ENCODE measurements at places on chromosomes 2 and 18. TPM values are rescaled to one million over a fixed set of nuclear protein-coding genes. Genes with fewer than 3 reads are reported as not detected.

GRCh38 chr2:201357221-201357620, at the start of gene FLACC1:
TSS of gene FLACC1 (minus strand) at chr2:201357345. CDS start at chr2:201351404, 5,941 bp downstream.
- DNase-seq = peak; percentile 31

GRCh38 chr18:8890957-8891464, 185.7 kb downstream of the MTCL1 start:
- DNase-seq = no peak

DNA sequence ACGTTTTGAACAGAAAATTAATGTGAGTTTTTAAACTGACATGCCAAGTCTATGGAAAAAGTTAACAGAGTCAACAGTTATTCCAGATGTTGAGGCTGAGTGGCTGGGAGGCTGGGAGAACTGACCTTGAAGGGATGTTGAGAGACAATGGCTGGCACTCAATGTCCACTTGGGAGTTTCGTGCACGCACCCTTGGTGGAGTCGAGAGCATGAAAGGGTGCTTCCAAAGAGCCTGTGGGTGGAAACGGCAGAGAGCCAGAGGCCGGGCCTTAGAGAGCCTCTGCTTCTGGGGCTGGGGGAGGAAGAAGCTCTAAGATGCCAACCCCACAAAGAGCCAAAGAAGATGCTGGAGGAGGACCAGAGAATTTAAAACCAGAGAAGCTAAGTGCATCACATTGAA, 63.4 kb upstream of the L3MBTL4 start:
- DNase-seq = no peak

DNA sequence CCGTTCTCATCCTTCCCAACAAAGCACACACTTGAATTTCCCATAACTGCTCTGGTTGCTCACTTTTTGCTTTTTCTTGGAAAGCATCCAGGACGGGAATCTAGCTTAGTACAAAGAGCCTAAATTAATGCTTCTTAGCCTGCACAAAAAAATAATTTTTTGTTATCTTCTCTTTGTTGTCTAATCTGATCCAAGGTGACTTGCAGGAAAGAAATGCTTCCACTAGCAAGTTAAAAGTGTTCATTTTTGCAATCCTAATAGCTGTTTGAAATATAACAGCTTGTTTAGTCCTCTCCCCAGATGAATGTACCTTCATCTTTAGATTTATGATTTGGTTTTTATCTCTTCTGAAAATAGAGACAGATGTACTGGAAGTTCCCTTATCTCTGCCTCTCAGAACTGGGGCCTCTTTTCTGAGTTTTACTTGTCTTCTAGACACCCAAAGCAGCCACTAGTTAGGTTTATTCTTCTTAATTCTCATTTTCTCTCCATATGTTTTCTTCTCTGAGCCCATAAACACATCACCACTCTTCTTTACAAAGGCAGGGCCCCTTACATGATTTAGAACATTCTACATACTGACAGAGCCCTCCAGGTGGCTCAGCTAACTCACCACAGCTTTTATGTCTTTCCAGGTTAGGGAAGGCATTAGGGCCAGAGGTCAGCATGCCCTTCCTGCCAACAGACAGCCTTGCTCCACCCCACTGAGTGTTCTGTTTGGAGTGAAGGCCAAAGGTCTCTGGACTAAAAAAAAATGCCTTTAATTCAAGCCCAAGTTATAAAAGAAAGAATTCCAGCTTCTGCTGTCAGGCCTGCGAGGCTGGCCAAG, 74.7 kb upstream of the MAP4K3 start:
- DNase-seq = no peak

DNA sequence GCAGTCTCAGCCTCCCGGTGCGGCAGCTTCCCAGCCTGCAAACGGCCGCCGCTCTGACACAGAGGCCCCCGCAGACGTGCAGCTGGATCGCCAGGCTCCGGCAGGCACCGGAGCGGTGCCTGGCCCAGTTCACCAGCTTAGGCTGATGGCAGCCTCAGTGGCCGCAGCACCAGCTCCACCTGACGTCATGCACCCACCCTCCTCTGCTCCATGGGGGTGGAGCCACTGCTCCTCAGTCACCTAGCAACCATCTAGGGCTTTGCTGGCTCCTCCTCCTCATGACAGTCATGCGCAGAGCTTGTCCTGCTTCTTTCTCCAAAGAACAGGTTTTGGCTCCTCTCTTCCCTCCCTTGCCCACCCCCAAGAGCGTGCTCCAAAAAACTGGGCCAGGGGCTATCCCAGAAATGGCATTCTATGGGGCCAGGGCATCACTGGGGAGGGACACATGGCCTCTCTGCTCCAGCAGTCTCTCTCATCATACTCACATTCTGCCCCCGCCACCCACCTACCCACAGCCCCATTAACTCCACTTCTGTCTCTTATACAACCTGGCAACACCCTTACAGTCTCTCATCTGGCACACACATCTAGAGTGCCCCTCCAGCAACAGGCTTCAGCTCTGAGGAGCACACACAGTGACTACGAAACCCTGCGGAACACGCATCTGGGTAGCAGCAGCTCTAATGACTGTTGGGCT, 5.5 kb downstream of the DCTN1 start:
- peak; percentile 81 for DNase-seq

GRCh38 chr2:24132543-24132942, 9.3 kb downstream of the FAM228B start:
- no peak for DNase-seq

GRCh38 chr2:111656894-111657293, 227.1 kb downstream of the ANAPC1 start:
- no peak for DNase-seq

DNA sequence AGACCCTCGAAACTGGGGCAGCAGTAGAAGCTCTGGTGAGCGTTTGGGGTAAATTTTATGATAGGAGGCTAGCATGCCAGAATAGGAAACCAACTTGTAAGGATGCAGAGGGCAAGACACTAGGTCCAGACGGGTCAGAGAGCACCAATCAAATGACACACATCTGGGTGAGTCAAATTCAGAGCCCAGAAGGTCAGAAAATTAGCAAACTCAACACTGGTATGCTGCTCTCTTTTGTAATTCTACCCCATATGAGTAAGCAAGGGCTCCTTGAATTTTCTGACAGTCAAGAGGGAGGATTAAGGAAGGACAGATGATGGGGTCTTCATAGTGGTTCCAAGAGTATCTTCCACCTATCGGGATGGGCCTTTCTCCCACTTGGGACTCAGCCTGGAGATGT, 209.8 kb downstream of the BCL2 start:
- DNase-seq = no peak

- DNase-seq = no peak
These were observed 24.0 kb upstream of the MAP3K20 start for GRCh38 chr2:173051463-173052215.

- no peak for DNase-seq
These were observed 106.3 kb upstream of the GPC1 start for GRCh38 chr2:240329116-240329665.

- DNase-seq = no peak
These were observed 845.9 kb upstream of the SALL3 start for GRCh38 chr18:78133729-78134128.

DNA sequence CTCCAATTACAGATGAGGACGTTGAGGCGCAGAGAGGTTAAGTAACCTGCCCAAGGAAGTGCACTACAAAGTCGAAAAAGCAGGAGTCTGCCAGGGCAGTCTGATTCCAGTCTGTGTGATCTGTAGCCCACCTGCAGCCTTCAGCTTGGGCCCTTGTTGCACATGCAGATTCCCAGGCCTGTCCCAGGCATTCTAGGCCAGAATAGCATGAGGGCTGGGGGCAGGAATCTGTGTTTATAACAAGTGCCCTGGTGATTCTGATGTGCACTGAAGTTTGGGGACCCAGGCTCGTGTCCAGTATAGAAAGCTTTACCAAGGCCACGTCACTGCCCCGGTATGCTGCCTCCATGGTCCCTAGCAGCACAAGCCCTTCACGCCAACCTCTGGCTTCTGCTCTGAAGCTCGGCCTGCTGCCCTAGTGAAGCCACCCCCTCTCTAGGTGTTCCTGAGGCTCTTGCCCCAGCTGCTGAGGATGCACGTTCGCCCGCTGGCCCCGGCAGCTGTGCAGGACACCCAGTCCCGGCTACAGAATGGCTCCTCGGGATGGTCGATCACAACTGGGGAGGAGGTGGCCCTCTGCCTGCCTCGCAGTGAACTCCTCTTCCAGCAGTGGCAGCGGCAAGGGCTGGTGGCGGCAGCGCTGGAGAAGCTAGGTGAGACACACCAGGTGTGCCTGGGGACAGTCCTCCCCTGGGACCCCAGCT, 4.6 kb downstream of the CHRNG start:
- DNase-seq = no peak

GRCh38 chr18:23521271-23521670, 18.0 kb downstream of the RMC1 start:
- no peak for DNase-seq

GRCh38 chr2:44879269-44880124, 62.0 kb upstream of the SIX3 start:
- DNase-seq = no peak

GRCh38 chr2:236665572-236666118, 96.0 kb downstream of the ACKR3 start:
- no peak for DNase-seq

DNA sequence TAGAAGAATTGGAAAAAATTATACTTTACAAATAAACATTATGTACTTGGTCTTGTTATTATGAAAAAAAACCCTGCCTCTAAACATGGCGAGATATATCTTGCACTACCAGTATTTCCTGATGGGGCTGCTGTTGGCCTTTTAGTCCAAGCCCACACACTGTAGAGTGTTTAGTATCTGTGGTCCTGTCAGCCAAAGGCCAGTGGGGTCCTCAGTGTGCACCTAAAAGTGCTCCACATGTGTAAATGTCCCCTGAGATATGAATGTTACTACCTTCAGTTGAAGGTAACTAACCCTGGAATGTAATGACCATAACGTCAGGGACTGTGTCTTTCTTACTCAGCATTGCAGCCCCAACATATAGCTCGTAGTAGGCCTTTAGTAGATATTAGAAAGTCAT, 71.1 kb upstream of the HK2 start:
- no peak for DNase-seq

GRCh38 chr2:32068-32467, 14.2 kb downstream of the FAM110C start:
- no peak for DNase-seq

DNA sequence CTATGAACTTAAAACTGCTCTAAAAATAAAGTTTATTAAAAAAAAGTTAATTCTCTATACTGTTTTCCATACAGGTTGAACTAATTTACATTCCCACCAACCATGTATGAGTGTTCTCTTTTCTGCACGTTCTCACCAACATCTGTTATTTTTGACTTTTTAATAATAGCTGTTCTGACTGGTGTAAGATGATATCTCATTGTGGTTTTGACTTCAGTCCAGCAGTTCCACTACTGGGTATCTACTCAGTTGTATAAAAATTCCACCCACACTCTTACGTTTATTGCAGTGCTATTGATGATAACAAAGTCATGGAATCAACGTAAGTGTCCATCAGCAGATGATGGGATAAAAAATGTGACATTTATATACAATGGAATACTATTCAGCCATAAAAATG, 33.7 kb downstream of the SPAG16 start:
- DNase-seq = no peak

DNA sequence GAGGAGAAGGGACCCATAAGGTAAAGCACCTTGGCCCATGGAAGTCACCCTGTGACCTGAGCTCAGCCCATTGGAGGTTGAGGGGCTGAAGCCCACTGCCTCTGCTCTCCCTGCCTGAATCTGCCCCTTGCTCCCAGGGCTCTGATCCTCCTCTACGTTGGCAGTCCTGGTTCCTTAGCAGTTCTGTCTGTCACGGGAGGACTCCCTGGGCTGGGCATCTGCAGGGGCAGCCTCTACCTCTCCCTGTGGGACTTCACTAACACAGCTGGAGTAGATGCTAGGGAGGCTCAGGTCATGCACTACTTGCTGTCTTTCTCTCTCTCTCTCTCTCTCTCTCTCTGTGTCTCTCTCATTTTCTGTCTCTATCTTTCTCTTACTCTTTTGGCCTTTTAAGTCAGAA, 8.7 kb downstream of the GYPC start:
- no peak for DNase-seq

DNA sequence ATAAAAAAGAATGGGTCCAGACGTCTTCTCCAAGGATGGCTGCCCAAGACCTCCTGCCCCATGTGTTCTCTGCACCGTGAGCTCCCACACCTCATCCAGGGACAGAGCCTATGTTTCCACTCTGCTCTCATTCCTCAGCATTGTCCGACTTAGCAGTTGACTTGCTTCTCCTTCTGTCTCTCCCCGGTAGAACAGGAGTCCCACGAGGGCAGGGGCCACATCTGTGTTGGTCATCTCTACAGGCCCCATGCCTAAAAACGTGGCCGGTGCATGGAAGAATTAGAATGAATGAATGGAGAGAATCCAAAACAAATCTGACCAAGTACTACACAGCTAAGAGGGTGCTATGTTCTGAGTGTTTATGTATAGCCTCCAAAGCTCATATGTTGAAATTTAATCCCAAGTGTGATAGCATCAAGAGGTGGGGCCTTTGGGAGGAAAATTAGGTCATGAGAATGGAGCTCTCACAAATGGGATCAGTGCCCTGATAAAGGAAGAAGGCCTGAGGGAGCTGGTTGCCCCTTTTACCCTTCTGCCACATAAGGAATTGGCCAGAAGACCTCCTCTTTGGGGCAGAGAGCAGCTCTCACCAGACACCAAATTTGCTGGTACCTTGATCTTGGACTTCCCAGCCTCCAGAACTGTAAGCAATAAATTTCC, 55.9 kb downstream of the FAM178B start:
- DNase-seq = no peak

DNA sequence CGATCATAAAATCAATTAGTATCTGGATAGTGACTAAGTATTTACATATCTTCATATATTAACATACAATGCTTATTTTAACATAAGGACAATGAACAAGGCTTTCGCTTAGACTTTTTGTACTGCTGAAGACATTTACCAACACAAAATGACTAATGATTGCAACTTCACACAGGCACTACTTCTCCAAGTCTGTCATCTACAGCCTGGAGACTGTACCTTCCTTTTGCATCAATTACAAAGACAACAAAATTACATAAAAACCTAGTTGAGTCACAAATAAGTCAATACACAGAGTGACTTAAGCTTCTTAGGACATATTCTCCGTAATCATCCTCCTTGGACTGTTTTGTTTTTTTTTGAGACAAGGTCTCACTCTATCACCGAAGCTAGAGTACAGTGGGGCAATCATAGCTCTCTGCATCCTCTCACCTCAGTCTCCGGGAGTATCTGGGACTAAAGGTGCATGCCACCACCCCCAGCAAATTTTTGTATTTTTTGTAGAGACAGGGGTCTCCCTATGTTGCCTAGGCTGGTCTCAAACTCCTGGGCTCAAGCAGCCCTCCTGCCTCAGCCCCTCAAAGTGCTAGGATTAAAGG, 15.9 kb downstream of the PUM2 start:
- no peak for DNase-seq

DNA sequence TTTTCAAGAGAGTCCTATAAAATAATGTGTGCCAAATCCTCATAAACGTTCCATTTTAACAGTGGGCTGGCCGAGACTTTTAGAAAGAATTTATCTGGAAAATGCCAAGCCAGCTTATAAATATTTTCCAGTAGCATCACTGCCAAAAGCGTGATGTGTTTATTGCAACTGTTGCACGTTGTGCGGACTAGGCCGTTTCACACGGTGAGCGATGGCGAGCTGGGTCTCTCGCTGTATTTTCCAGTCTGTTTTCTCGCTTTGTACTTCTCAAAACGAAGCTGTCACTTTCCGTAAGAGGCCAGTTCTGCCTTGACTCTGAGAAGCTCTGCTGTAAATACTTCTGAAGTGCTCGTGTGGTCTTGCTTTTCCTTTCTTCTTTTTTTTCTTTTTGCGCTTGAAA, 65.0 kb upstream of the ZNF236 start:
- no peak for DNase-seq

C2orf15 gene
- total RNA-seq = not detected

DSEL gene
- 6.1 TPM for total RNA-seq

DSG1 gene
- 2.0 TPM for total RNA-seq

ICOS gene
- total RNA-seq = 0.09 TPM

AAK1 gene
- 64.7 TPM for total RNA-seq

FTCDNL1 gene
- total RNA-seq = 3.4 TPM

GPAT2 gene
- total RNA-seq = 6.8 TPM

PDE11A gene
- total RNA-seq = 0.24 TPM

KCNS3 gene
- 3.9 TPM for total RNA-seq

Measured in left cardiac atrium (tissue), 4 donors.